ENCODE measurements at places on chromosomes 2 and 18.

DNA sequence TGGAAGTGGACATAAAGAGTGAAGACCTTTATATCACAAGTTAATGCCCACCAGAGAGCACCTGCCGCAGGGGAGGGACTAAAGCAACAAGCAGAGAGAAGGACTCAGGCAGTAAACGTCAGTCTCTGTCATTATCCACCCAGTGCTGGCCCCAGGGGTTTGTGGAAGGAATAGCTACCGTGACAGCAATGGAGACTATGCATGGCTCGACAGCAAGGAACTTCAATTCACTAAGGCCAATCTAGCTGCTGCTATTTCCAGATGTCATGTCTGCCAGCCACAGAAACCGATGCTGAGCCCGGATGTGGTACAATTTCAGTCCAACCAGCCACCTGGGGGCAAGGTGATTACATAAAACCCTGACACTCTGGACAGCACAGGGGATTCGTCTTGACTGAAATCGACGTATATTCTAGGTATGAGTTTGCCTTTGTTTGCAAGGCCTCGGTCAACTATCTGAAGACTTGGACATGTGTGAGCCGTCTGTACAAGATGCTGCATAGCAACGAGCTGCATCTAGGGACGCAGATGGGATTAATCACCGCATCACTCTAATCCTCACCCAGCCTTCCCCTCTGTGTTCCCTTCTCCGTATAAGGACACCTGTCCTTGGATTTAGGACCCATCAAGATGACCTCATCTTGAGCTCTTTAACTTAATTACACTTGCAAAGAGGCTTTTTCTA, 154.1 kb upstream of the SH3BP4 start:
- no peak for DNase-seq

- no peak for DNase-seq
Observed at GRCh38 chr2:101710471-101711318, 13.2 kb downstream of the MAP4K4 start.

DNA sequence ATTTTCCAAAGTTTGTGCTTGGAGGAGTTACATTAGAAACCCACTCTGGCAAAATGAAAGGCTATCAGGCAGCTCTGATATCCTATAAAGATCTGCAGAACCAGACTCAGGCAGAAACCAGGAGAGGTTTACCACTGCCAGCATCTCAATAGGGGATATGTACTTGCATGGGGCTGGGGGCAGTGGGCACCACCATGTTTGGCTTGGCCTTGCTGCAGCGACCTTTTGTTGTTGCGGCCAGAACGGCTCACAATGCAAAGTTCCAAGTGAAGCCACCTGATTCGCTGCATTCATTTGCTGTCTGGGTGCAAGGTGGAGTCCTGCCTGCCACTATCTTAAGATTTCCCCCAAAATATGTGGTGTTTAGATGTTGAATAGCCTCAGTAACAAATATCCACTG, 81.3 kb downstream of the COPS8 start:
- DNase-seq, result no peak

- DNase-seq, result no peak
Observed at GRCh38 chr2:28378679-28379584, 13.7 kb upstream of the FOSL2 start.

Data from GM10248 (cell line).